ENCODE measurements at places on chromosomes 7 and 10.

DNA sequence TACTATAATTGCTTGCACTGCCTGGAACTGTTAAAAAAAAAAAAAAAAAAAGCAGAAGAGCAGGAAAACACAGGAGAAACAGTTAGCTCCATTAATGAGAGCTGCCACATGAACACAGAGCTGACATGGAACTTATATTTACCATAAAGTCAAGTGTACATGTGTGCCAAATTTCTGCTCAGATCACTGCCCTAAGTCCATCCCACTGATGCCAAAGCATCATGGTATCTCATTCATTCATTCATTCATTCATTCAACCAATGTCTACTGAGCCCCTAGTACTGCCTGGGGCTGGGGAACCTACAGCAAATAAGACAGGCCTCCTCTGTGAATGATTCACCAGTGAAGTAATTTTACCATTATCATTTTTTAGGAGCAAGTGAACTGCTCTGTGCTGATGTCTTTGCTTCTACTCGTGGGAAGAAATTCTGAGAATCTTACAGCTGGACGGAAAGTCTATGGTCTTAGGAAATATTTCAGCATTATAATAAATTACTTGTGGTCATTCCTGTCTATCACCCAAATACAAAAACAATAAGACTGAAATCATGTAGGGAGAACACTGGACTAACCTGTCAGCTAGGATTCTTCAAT is 58.8 kb upstream of the ABLIM1 start:
- no peak for DNase-seq

DNA sequence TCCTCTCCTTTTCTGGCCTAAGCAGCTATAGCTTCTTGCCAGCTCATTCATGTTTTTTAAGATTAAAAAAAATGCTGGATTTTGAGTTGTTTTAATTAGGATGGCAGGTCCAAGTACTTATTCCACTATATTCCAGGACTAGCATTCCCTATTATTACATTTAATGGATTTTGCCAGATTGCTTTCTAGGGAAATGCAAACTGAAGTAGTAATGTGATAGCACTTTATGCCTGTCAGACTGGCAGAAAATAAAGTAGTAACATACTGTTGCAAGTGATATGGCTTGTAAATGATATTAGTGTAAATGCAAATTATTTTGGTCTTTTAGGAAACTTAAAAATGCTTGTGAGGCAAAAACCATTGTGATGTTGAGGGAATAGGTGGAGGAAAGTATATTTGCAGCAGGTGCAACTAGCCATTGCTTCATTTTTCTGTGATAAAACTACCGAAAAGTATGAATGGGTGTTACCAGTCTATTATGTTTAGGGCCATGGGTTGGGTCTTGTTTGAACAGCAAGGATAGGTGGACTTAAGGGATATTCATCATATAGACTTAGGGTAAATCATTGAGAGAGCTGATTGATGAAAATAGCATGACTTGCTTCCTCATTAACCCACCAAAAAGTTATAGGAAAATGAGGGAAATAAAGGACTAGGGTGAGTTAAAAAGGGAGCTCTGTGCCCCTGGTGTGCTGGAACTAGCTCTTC is 19.9 kb downstream of the ZNRF2 start:
- no peak for DNase-seq

GRCh38 chr7:35263396-35263795 is 9.5 kb upstream of the TBX20 start:
- no peak for DNase-seq

- DNase-seq: no peak
These were observed 126.8 kb downstream of the WDFY4 start for GRCh38 chr10:48811461-48811860.

GRCh38 chr7:36279200-36279925 is 110.3 kb upstream of the ANLN start:
- no peak for DNase-seq

DNA sequence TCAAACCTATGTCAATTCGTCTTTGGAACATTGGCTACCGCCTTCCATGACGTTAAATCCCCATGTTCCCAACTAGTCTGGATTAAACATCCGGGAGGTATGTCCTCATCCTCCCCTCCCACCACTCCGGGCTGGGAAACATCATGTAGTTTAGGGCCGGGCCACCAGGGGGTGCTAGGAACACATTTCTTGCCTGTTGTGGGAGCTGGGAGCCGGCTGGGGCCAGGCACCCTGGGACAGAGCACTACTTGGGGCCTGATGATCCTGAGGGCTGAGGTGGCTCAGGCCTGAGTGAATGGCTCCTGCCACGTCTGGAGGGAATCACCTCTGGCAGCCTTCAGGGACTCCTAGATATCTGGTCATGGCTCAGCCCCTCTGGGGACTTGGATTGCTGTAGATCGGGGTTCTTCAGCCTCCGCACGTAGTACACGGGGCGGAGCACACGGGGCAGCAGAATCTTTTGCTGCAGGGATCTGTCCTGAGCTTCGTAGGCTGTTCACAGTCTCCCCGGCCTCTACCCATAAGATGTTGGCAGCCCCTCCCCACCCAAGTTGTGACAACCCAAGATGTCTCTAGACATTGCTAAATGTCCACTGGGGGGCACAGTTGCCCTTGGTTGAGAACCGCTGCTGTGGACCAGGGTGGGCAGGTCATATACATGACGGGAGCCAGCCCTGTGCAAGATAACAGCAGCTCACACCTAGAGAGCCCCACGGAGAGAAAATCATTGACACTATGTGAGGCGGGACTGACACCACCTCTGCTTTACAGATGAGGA is 141.2 kb upstream of the ZNF716 start:
- no peak for DNase-seq

GRCh38 chr10:60896033-60896432 is 48.0 kb downstream of the RHOBTB1 start:
- no peak for DNase-seq

GRCh38 chr10:48696535-48696873 is 11.8 kb downstream of the WDFY4 start:
- no peak for DNase-seq

- no peak for DNase-seq
These were observed 32.6 kb downstream of the VSTM4 start for GRCh38 chr10:49082766-49083165.
